ENCODE measurements at places on chromosomes 12 and 14.

GRCh38 chr12:47772094-47772660, 861 bp upstream of the SLC48A1 start:
- DNase-seq: no peak

GRCh38 chr14:88170333-88170732, 152.7 kb downstream of the KCNK10 start:
- DNase-seq: no peak

DNA sequence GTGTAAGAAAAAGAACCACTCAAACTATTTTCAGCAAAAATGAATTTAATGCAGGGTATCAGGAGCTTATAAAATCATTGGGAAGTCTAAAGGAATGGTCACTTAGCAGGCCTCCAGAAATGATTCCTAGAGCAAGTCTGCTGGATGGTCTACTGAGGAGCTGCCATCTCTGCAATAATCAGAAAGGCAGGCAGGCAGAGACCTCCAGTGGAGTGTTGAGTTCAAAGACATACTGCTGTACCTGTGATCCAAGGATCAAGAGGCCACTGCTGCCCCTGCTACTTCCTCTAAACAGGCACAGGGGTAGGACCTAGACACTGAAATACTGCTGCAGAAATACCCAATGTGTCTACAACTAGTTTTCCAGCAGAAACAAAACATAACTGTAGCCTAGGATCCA, 14.5 kb upstream of the KICS2 start:
- DNase-seq: no peak

DNA sequence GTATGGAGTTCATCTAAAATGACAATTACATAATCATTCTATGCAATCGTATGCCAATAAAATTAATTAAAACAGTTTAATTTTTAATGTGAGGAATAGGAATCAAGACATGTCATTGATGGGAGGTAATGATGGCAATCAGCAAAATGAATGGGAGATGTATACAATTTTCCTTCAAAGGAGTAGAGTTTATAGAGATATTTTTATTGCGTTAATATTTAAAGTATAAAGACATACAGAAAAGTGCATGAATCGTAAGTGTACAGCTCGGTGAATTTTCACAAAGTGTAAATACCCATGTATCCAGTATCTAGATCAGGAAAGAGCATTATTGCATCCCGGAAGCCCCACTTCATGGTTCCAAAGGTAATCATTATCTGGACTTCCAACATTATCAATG, 1.2 kb downstream of the MIPOL1 start:
- DNase-seq: no peak

DNA sequence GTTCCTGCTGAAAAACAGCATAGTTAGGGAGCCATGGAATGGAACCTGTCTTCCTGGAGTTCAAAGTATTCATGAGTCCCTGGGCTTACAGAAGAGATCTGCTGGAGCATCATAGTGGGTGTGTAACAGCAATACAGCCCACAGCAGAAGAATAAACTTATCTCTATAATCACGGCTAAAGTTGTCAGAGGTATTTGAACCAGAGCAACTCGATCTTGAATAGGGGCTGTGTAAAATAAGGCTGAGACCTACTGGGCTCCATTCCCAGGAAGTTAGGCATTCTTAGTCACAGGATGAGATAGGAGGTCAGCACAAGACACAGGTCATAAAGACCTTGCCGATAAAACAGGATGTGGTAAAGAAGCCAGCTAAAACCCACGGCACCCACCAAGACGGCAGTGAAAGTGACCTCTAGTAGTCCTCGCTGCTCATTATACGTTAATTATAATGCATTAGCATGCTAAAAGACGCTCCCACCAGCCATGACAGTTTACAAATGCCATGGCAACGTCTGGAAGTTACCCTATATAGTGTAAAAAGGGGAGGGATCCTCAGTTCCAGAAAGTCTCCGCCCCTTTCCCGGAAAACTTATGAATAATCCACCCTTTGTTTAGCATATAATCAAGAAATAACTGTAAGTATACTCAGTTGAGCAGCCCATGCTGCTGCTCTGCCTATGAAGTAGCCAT, 223.4 kb downstream of the PCNX1 start:
- DNase-seq: no peak

GRCh38 chr12:70252832-70253231, 9.6 kb downstream of the CNOT2 start:
- DNase-seq: no peak

DNA sequence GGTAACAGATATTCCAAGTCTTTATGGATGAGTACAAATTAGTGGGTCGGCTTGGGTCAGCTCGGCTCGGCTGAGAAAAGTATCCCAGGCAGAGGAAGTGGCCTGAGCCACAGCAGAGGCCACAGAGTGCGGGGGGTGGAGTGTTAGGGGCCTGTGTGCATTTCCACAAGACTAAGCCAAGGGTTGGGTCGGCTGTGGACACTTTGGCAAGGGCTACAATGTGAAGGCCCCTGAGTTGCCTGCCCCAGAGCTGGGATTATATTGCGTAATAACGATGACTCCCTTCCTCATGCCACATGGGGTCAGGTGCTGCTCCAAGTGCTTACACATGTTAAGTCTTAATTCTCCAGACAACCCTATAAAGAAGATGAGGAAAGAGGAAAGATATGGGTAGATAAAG, 11.4 kb downstream of the EVL start:
- DNase-seq: peak; percentile 32

DNA sequence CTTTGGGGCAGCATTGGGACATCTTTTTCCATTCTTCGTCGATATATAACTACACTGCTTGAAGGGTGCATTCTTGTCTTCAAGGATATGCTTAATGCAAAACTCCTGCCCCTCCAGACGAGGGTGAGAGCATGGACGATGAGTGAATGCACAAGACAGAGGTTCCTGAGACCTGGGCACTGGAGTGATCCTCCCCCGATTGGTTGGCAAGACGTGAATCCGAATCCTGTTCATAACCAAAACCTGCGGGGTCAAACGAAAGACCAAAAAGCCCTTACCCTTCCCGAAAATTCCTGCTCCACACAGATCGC, 684 bp downstream of the KANSL2 start:
- DNase-seq: no peak

DNA sequence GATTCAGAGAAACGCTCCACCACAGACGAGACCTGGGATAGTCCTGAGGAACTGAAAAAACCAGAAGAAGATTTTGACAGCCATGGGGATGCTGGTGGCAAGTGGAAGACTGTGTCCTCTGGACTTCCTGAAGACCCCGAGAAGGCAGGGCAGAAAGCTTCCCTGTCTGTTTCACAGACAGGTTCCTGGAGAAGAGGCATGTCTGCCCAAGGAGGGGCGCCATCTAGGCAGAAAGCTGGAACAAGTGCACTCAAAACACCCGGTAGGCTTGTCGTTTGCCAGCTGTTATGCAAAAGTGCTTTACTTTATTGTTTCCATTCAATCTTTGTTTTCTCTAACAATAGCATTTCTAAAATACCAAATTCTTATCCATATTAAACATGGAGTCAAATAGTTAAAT, 287.3 kb downstream of the NAV3 start:
- DNase-seq: no peak

DNA sequence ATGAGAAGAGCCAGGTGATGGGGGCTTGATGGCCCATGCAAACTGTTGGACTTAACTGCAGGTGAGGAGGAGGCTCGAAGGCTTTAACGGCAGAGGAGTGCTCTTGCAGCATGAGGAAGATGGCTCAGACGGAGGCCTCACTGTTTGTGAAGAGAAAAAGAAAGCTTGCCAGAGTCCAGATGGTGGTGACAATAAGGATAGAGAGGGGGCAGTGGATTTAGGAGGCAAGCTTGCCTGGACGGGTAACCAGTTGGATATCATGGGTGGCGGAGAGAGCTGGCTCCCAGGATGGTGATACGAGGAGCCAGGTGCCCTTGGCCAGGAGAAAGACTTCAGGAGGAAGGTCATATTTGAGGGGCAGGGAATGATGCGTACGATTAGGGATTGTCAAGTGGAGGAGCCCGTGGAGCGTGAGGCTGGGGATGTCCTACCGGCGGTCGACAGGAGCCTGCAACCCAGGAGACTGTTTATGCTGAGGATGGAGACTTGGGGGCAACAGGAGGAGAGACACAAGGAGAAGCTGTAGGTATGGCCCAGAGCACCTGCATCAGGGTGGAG, 71.8 kb downstream of the CACNA1C start:
- DNase-seq: no peak

GRCh38 chr12:8844665-8845064, 22.2 kb downstream of the A2ML1 start:
- no peak for DNase-seq

- no peak for DNase-seq
These were observed 12.5 kb downstream of the EGLN3 start for GRCh38 chr14:33938131-33938949.

DNA sequence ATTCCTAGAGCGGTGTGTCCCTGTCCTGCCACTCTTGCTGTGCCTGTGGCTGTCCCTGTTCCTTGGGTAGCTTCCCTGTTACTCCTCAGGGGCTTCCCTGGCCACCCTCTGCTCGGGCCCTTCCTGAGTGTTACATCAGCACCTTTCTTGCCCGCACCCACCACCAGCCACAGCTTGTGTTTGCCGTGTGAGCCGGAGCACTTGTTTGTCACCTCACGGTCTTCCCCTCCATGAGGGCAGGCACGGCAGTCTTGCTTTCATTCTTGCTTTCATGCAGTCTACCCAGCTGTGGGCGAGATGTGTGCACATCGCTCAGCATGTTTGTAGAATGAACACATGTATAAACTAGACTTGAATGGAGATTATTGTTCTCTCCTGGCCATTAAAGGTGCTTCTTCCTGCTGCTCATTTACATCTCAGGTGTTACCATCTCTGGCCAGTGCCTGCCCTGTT, 42.0 kb downstream of the TRAF3 start:
- no peak for DNase-seq

GRCh38 chr12:3614806-3615466, 123.9 kb downstream of the PRMT8 start:
- no peak for DNase-seq

- DNase-seq: no peak
These were observed 85.2 kb downstream of the DUSP16 start for GRCh38 chr12:12477532-12477890.

GRCh38 chr14:63499701-63500250, 43.4 kb downstream of the PPP2R5E start:
- DNase-seq: no peak

DNA sequence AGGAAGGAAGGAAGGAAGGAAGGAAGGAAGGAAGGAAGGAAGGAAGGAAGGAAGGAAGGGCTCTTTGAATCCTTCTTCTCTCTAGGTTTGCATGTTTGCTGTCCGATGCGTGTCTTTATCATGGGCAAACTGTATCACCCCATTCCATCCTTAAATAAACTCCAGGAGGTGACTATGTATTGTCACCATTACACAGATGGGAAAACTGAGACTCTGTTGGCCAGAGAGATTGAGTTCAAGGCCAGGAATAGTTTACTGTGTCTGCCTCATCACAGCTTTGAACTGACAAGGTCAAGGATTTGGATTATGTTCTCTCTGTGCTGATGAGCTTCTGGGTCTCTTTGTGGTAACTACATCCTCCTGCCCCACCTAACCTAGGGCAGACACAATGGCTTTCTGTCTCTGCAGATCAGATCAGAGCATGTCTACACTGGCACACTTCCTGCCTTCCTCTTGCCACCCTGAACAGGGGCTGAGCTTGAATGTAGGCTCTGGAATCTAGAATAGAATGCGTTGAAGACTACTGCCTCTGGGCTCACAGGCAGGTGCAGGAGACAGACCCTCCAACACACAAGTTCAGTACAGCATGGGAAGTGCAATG, 78.9 kb upstream of the MAP1LC3B2 start:
- peak; percentile 51 for DNase-seq
